ENCODE measurements at places on chromosomes 1 and 21.

DNA sequence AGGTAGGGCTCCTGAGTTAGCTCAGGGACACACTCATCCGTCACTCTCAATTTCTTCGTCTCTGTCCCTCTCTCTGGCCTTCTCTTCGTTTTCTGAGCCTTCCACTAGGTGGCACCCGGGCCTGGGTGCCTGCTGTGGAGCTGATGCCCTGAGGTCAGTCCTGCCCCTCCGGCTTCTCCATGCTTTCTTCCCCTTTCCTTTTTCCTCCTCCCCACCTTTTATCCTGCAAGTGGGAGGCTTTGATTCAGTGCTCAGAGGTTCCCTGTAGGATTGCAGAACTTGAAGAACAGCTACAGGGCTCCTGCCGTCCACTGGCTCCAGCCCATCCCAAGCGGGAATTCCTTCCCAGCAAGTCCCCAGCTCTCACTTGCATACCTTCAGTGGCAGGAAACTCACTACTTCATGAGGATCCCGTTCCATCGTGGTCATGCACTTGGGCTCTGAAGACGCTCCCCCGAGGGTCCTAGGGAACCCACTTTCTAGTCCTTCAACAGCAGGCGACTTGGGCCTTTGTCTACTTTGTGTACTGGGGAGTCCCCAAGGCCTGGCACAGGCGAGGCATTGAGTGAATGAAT, 45.6 kb downstream of the SRRM1 start:
- DNase-seq, result no peak

GRCh38 chr1:235775246-235775860, 91.4 kb downstream of the LYST start:
- no peak for DNase-seq

GRCh38 chr1:113255720-113256347, 134.5 kb upstream of the MAGI3 start:
- DNase-seq, result peak; percentile 1

DNA sequence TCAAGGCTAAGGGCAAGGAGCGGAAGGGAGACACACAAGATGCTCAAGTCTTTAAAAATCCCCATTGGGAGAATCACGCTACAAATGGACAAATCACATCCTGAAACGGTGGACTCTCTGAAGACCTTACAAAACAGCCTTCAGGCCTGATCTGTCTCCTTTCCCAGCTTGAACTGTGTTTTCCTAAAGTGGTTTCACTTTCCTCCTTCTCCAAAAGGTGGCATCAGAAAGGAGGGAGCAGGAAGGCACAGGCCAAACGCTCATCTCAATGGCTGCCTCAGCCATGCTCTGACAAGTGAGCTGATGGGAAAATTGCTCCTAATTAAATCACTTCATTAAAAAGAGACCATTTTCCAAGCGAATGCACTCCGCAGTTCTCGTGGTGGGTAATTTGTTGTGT, 47.7 kb downstream of the UTP25 start:
- DNase-seq, result no peak

DNA sequence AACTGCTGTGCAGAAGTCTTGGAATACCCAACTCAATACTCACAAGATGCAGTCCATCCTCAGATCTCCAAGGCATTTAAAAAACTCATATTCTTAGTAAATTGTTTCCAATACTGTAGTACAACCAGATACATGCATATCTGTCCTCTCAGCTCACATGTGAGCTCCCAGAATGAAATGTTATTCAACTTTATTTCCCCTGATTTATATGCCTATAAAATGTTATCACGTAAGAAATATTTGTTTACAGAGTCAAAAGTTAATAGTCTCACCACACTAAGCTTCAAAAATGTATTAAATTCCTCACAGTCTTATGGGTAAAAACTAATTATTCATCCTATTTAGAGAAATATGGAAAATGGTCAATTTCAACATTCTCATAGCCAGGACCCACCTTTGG, 56.6 kb downstream of the LTN1 start:
- no peak for DNase-seq

- DNase-seq, result no peak
Observed at GRCh38 chr1:30763651-30764248, 6.2 kb upstream of the LAPTM5 start.

- no peak for DNase-seq
Observed at GRCh38 chr1:19400875-19401534, 84.3 kb downstream of the CAPZB start.

- DNase-seq, result no peak
Observed at GRCh38 chr1:60936163-60936562, 146.2 kb upstream of the NFIA start.

- DNase-seq, result no peak
Observed at GRCh38 chr1:227841096-227841495, 25.6 kb downstream of the PRSS38 start.

DNA sequence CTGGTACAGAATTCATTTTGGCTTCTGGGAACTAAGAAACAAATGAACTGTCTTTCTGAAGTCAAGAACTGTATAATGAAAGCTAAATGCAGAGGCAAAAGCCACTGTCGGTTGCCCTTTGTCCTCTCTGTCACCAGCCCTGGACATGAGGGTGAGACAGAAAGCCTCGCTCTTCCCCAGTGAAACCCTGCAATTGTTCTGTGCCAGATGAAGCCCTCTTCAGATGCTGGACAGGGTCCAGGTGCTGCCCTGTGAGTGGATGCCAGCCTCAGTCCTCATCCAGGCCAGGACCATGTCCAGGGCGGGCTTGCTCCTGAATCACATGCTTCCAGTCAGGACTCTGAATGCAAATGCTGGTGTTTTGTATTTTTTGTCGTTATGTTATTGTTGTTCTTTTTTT, 138.7 kb downstream of the RUNX1 start:
- no peak for DNase-seq

DNA sequence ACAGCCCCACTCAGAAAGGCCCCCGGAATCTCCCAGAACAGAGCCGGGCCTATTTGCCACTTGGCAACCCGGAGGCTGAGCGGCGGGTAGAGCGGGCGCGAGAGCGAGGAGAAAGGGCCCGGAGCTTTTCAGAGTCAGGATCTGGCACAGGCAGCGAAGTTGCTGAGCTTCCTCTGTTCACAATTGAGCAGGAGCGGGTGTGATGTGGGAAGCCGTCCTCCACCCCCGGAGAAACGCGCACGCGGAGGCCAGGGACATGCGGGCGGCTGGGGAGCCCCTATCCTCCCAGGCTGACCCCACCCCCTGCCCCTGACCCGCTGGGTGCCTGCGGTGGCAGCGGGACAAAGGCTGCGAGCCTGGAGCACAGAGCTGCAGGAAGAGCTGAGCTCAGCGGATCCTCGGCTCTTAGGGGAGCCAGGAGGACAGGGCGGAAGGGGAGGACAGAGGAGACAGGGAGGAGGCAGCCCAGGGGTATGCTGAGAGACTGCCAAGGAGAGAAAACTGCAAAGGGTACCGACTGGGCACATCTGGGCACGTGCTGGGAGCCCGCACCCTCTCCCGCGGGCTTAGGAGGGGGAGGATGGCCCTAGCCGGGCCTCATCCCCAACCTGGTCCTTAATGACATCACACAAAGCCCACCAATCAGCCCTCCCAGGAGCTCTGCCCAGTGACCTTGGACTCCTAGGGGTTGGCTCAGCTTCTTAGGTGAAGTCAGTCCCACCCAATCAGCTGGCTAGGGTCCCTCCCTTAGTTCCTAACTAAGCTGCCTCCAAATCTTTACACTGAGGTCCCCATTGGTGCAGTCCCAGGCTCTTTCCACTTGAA, 9.3 kb downstream of the KIF21B start:
- no peak for DNase-seq

DNA sequence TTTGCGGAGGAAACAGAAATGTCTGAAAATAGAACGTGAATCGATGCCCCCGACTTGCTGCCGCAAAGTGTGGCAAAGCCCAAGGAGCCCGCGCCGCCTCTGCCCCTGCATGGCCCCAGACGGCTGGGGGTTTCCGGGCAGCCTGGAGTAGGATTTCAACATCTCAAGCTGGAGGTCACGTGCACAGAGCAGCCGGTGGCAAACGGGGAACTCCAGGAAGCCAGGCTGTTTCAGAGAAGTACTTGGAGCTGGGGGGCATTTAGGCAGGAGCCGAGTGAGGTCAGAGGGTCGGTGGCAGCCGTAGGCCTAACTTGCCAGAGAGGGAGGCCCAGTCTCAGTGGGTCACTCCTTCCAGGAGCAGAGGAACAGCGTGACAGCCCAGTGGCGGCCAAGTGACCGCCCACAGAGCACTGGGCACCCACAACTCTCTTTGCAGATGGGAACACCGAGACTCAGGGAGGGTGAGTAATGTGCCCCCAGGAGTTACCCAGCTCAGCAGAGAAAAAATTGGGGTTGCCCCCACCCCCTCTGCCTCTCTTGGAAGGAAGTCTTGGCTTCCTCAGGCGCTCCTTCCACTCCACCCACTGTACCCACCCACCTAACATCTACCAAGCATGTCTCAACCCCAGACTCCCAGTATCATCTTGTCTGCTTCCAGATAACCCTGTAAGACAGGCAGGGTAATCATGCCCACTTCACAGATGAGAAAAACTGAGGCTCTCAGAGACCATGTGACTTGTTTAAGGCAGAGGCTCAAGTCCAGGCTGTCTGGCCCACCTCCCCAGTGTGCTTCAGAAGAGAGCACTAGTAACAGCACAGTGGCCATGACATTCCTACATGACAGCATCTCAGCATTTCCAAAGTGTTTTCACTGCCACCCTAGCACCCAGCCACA, 179.4 kb downstream of the HIVEP3 start:
- DNase-seq, result no peak

DNA sequence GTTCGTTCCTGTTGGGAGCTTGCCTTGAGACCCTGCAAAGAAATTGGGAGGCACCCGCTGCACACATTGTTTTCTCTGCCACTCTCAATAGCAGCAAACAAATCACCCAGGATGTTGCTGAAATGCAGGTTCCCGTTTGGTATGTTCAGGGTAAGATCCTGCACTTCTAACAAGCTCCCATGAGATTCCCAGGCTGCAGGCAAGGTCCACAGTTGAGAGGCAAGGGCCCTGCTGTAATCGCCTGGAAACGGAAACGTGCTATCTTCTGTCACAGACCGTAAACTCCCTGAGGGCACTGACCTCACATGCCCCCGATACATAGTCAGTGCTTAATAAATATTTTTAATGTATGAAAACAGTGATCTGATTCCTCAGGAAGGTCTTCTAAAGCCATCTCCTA, 37.8 kb downstream of the XCL1 start:
- no peak for DNase-seq
